M059J (cell line): ENCODE measurements at places on chromosomes 11 and 22. TPM values are rescaled to one million over a fixed set of nuclear protein-coding genes. Genes with fewer than 3 reads are reported as not detected.

DNA sequence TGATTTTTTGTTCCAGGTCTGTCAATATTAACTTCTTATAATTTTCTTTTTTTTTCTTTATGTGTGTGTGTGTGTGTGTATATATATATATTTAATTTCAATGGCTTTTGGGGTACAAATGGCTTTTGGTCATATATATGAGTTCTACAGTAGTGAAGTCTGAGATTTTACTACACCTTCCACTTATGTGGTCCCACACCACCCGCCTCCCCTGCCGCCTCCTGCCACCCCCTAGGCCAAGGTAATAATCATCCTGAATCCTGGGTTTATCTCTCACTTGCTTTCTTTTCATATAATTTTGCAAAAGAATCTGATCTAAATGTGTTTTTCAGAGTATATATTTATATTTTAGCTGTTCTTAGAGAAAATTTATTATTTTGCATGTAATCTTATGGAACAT, 11.1 kb downstream of the NEAT1 start:
- no peak for DNase-seq

- DNase-seq = peak; percentile 60
Measured at GRCh38 chr22:30968015-30968923, at the start of gene MORC2. TSS of gene MORC2 (minus strand) at chr22:30968774. CDS start at chr22:30967889, 885 bp downstream.

GRCh38 chr11:113876798-113877669, 1.7 kb upstream of the USP28 start:
- no peak for DNase-seq

- DNase-seq = peak; percentile 97
Measured at GRCh38 chr11:128208329-128209137, 378.8 kb downstream of the ETS1 start.

DNA sequence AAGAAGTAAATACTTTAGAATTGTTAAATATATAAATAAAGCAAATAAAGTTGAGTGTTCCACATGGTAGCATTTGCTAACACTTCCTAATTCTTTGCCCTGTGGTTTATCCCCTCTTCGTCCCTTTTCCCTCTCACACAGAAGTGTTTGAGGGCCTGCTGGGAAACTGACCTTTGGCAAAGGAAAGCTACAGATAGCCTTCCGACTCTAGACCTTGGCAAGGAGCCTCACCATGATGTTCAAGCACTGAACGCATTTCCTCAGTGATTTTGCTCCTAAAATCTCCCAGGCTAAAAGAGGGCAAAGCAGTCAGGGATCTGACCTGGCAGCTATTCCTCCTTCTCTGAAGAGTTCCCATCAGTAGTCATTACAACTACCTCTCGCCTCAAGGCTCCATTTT, 52.5 kb upstream of the HORMAD2 start:
- no peak for DNase-seq

- no peak for DNase-seq
Measured at GRCh38 chr22:49152939-49153770, 674.5 kb downstream of the BRD1 start.

GRCh38 chr11:72307439-72307838, 63.5 kb upstream of the PHOX2A start:
- no peak for DNase-seq

DNA sequence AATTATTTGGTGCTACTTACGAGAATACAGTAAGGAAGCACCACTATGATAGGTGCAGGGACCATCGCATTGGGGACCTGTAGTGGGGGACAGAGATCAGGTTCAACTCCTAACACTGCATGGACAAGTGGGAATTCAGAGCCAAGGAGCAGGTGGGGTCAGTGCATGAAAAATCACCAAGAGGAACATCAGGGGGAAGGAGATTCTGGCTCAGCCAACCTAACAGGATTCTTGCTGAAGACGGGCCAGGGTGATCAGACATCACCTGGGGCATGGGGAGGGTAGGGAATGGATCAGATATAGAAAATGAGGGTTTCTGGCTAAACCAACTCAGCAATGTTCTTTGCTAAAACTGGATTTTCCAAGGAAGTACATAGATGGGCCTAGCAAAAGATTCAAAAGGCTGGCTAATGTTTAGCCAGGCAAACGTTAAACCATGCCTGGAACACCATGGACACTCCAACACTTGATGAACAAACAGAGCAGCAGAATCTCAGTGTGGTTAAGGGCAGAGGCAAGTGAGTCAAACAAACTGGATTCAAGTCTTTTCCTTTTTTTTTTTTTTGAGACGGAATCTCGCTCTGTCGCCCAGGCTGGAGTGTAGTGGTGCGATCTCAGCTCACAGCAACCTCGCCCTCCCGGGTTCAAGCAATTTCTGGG, 70.0 kb downstream of the MICAL3 start:
- no peak for DNase-seq

DNA sequence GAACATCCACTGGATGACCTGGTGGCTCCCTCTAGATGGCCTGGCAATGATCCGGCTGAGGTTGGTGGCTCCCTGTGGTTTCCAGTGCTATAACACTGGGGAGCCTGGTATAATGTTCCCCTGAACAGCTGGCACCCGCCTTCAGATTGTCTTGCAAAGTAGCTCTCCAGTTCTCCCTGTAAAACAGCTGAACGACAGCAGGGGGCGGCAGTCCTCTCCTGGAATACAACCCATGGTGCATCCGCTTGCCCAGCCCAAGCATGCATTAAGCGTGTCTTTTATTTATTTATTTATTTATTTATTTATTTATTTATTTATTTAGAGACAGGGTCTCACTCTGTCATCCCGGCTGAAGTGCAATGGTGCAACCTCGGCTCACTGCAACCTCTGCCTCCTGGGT, 258.9 kb downstream of the BUD13 start:
- peak; percentile 32 for DNase-seq

DNA sequence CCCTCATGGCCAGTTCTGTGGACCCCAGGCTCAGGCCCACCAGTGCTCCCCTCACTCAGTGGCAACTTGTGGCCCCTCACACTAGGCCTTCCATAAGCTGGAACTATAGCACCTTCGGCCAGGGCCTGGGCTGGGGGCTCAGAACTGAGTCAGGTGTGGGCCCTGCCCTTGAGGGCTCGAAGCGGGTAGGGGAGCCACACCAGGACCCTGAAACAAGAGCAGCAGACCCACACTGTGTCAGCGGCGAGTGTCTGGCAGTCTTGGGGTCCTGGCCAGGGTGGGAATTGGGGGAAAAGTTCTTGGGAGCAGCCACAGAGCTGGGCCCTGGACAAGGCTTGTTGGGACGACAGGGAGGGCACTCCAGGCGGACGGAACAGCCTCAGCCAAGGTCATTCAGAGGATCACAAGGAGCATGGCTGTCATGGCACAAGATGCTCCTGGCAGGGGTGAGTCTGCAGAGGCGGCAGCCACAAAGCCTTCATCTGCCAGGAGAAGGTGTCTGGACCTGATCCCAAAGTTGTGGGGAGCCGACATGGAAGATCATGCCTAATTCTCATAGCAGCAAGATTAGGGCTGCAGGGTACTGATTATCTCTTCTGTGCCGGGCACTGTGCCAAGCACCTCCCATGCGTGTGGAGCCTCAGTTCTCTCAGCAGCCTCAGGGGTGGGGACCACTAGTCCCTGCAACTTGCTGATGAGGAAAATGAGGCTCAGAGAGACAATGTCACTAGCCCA, 50.7 kb downstream of the SHISAL1 start:
- no peak for DNase-seq

GRCh38 chr11:77046060-77046501, 11.9 kb downstream of the B3GNT6 start:
- peak; percentile 26 for DNase-seq

GRCh38 chr22:43207849-43208702, 21.1 kb upstream of the TTLL12 start:
- no peak for DNase-seq

GRCh38 chr22:17945888-17946648, 78.3 kb downstream of the MICAL3 start:
- no peak for DNase-seq

DNA sequence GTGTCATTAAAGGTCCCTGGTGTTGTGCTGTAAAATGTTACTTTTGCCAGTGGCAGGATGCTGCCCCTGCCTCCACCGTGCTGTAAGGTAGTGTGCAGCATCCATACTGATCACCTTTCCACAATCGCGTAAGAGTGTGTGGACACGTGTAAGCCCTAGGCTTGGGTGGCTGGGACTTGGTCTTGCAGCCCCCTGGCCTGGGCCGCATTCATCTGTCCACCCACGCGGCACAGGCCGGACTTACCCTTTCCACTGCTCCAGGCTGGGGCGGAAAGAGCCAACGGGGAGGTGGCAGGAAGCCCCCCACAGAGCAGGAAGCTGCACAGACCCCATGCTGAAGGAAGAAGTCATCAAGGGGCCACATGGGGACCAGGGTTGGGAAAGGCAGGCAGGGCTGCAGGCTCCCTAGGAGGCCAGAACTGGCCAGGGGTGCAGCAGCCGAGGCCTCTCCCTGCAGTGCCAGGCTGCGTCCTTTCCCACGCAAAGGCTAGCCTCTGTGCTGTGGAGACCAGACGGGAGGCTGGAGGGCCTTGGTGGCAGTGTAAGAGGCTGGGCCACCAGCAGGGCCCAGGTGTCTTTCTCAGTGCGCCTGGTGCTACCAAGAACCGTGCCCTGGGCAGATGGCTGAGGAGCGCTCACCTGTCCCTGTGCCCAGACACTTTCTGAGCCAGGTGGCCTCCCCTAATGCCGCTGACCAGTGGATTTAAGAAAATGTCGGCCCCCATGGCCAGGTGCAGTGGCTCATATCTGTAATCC, 11.7 kb upstream of the TMEM191C start:
- no peak for DNase-seq

DNA sequence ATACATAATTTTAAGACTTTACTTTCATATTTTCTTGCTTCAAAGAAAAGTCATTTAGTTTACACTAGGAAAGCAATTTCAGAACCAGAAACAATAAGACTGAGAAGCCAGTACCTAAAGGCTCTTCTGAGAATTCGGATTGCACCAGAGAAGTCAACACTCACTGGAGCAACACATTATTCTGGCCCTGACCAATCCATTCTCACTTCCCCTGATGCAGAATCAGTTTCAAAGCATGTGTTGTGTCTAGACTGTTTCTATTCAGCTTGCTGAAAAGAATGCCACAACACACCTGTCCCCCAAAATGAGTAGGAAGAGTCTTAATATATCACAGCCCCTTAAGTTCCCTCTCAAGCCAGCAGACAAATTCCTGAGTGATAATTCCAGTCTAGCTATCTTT, 1074.3 kb upstream of the TENM4 start:
- DNase-seq = no peak

DNA sequence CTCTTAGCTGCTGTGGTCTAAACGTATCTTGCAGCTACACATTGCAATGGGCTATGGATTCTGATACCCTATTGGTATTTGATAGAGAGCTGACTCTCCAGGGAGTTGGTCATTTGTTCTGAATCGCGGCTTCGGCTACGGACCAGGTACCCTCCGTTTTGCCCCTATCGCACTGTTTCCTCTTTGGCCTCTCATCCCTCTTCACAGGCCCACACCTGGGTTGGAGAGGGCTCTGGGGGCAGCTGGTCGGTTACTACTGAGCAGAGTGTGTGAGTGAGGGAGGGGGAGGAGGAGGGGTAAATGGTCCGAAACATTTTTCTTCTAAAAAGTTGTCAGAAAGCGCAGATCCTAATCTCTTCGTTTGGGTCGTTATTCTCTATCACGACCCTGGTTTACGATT, 48.8 kb upstream of the HSD17B12 start:
- no peak for DNase-seq

DNA sequence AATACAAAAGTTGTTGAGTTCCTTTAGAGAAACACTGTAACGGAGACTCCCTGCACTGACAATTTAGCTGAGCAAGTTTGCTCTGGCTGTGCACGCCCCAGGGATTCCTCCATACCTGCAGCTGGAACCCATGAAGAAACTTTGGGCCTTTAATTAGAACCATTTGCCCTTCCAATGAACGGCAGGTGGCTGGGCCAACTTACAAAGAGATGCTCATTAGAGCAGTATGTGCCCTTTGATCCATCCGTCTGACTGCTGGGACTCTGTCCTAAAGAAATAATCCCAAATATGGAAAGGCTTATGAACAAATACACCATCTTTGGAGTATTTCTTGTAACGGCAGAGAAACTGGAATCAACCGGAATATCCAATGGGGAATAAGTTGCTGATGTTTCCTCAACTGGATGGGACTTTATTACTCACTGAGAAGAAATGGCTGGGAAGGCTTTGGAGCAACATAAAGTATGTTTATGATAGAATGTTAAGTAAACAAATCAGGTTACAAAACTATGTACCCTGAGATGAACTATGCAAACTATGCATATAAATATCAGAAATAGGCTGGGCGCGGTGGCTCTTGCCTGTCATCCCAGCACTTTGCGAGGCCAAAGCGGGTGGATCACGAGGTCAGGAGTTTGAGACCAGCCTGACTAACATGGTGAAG, 24.4 kb upstream of the FBLN1 start:
- peak; percentile 48 for DNase-seq

DNA sequence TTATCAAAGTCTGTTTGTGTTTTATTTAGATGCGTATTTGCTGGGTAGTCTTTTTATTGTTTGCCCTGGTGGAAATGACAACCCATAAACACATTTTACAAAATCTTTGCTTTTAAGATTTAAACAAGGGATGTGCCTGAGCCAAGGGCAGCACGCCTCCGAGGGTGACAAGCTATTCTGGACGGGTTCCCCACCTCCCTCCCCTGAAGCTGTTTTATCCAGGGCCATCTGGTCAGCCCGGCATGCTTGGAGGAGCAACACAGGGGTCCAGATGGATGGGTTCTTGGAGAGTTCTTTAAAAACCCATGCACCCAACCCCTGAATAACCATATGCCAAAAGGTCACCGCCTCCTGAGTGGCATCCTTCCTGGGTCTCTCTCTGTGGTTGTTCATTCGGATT, 408.9 kb downstream of the OPCML start:
- no peak for DNase-seq

DNA sequence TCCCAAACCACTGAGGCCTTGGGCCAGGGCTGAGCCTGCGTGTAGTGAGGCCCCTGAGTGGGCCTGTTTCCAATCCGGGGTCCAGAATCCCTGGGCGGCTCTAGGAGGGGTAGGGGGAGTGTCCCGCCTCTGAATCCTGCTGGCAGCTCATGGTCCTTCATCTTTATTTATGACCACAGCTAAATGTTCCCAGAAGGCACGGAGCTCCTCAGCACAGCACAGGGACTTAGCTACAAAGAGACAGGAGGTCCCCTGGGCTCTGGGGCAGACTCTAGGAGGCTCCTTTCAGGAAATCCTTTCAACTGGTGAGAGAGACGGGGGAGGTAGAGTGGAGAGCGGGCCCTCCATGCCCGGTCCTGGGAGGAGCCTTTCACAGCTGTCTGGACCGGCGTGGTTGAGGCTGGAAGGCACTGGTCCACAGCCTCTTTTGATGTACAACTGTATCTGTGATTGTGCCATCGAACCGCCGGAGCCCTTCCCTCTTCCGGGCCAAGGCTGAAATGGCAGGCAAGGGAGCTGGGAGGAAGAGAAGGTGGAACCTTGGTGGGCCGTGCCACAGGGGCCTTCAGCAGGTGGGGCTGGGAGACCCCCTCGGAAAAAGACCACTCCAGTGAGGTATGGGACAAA, 46.8 kb downstream of the SCUBE1 start:
- no peak for DNase-seq

MB gene
- 0.30 and 0.94 TPM in 2 replicates for total RNA-seq

OR51I2 gene
- total RNA-seq = not detected in 2 replicates

ISX gene
- not detected in 2 replicates for total RNA-seq

STARD10 gene
- total RNA-seq = 17.7 and 28.7 TPM in 2 replicates

APOA1 gene
- total RNA-seq = not detected in 2 replicates

KCNC1 gene
- not detected in 2 replicates for total RNA-seq

TNNT3 gene
- total RNA-seq = not detected in 2 replicates

KRTAP5-10 gene
- not detected in 2 replicates for total RNA-seq
